ENCODE measurements at places on chromosomes 12 and 14.

DNA sequence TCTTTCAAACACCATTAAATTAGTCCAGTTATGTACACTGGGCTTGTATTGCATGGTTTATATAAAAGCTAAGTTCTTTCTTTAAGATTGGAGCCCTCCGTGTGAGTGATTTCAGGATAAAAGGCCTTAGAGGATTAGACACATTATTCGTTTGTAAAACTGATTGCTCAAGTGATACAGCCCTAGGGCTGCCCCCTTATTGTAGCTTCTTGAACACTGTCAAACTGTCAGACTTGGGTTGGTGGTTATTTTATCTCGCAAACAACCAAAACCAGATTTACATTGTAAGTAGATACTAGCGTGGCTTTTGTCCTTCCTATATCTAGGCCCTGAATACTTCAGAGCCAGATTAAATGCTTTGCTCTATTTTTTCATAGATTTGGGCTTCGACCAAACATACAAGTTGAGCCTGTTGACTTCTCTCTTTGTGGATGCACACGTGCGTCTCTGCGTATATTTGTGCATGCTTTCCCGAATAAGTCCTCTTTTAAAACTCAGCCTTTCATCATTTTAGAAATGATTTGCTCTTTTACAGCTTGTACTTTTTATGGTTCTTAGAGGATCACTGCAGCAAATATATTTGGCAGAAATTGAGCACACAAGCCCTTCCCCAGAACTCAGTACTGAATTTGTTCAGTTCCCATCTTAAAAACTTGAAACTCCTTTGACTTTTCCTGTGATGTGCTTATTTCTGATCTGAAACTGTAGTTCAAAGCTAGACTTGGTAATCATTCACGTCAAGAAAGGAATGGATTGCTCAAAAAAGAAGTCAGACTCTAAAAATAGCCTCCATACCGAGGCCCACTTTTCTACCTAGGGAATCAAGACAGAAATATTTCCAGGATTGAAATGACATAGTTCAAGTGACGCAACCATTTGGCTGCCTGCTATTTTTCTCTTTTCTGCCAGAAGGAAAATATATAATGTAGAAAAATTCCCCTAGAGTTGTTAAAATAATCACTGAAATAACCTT, 129.5 kb downstream of the ETV6 start:
- no peak for DNase-seq

DNA sequence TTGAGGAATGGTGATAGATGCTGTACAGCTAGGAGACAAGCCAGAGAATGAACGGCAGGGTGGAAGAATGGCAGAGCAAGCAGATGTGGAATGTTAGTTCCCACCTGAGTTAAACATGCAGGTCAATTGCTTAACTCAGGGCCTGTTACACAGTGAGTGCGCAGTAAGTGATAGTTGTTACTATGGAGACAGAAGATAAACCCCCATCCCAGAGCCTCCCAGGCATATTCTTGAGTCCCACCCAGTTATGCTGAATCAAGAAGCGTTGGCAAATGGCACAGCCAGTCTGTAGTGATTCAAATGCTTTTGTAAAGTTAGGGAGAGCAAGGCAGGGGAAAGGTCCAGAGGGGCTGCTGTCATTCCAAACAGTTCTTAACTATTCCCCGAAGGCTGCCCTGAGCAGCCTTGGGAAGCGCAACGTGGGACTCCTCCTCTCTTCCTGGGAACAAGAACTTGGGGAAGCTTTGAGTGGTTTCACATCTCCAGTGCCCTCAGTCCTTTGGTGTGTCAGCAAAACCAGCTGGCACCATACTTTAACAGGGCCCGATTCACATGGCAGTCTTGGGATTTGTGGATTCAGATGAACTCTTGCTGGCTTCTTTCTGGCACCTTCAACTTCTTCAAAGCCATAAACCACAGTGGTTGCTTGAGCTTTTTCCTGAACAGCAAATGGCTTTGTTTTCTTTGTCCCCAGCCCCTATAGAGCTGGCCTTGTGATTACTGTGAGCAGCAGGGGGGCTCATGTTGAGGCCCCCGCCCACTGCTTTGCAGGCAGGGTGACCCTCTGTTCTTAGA, 66.4 kb downstream of the PPM1A start:
- DNase-seq = no peak

DNA sequence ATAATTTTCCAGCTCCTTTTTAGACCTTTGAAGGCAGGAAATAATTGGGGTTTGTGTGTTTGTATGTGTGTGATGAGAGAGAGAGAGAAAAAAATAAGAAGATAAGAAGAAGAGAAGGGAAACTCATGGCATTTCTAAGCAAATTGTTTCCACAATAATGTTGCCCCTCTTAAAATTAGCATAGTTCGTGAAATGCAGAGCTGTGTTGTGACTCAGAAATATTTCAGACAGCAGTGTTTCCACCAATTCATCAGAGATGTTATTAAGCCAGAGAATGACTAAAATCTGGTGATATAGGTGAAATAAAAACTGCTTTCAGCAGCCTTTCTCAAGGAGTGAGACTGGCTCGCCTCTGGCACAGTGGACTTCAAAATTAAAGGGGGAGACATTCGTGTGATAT, 65.9 kb upstream of the ARHGAP5 start:
- no peak for DNase-seq

GRCh38 chr14:52091928-52092327, 23.1 kb upstream of the NID2 start:
- no peak for DNase-seq

DNA sequence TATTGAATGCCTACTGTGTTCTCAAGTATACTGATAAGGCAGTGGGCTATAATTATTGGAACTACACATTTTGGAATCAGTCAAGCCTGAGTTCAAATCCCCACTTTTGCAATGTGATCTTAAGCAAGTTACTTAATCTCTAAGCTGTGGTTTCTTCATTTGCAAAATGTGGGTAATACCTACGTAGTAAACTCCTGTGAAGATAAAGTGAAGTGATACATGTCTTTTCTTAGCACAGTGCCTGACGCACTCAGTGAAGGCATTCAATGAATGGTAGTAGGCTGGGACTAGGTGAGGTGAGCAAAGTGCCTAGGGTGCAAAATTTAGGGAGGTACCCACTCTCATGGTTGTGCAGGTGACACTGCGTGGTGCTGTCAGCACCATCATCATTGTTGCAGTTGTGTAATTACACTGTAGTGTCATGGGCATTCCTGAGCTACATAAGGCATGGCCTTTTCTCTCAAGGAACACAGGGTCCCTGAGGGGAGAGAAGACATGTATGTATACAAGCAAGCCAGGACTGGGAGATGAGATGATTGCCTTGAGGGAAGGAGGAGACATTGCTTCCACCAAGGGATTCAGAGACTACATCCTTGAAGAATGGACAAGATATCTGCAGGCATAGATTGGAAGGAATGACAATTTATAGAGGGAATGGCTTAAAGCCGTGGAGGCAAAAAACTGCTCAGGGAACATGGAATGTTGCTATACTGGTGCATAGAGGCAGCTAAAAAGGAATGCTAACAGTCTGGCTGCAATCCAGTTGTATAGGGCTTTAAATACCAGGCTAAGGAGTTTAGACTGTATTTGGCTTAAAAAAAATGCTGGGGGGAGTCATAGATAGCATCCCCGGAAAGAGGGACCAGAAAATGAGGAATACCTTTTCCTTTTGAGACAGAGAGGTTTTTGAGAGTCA, 129.2 kb upstream of the ARHGAP5 start:
- DNase-seq = no peak

Measured in stimulated activated CD4-positive, alpha-beta T cell treated with anti-CD3 and anti-CD28 coated beads, Interleukin-1b, Interleukin-23, amount 100 ng/mL, for 4 hours (primary cell).